ENCODE measurements at places on chromosomes 5 and 9.
A peak's percentile ranks its signal among the peaks of the same experiment; 100 is the strongest.

DNA sequence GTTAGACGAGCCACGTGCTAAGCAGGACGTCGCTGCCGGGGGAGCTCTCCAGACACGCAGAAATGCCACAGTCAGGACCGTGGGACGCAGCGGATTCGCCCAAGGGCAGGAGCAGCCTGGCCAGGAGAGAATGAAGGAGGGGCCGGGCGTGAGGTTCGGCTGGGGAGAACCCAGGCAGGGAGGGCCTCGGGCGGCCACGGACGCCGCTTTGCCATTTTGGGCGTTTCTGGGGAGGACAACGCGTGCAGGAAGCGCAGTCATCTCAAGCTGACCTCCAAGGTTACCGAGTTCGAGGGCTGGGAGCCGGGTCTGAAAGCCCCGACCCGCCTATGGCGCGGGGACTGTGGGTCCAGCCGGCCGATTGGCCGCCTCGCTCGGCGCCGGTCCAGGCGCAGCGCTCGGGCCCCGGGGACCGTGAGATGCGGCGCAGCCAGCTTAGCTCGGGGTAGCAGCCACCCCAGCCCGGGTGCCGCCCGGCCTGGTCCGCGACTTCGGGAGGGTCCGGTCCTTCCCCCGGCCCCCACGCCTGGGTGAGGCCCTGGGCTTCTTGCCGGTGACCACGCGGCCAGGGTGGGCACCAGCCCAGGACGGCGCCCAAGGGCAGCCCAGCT lies 760 bp upstream of the MAN1B1 start:
- DNase-seq: peak; percentile 65

- no peak for DNase-seq
Measured at GRCh38 chr5:97243353-97243752, 60.3 kb upstream of the RIOK2 start.

DNA sequence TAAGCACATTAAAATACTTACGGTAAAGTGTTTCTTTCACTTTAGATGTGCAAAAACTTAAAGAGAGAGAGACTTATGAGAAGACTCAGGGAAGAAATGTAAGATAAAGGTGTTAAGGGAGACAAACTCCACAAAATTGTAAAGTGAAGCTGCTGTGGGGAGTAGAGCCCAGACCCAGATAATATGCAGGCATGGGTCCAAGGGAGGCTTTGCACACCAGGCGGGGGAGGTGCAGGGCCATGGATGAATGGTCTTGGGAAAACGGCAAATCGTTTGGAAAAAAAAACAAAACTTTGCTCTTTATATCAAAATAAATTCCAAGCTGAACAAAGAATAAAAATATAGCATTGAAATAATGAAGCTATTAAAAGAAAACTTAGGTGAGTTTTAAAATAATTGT lies 9.1 kb downstream of the SYK start:
- no peak for DNase-seq

- no peak for DNase-seq
Measured at GRCh38 chr9:131090025-131090787, 6.1 kb upstream of the AIF1L start.

DNA sequence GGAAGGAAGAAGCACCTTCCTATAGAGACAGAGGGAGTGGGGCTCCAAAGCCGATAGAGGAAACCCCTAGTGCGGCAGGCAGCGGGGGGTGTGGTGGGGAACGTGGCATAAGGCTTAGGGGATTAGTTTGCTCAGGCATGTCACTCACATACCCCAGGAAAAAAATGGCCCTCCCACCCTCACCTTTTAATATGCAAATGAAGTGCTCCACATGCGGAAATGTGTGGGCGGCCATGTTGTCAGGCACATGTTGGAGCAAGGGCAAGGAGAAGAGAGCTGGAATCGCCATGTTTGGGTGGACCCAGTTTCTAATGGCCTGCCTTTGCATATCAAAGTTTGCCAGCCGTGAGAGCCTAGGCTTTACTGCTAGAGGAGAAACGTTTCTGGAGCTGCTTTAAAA lies 758.8 kb downstream of the NR2F1-AS1 start:
- DNase-seq: no peak

GRCh38 chr5:76999451-76999850 lies 30.8 kb upstream of the AGGF1 start:
- no peak for DNase-seq

GRCh38 chr5:174511714-174512253 lies 212.6 kb upstream of the MSX2 start:
- DNase-seq: no peak

- no peak for DNase-seq
Measured at GRCh38 chr5:58708456-58708855, 125.6 kb downstream of the RAB3C start.

GRCh38 chr5:160079753-160080152 lies 39.5 kb downstream of the PWWP2A start:
- DNase-seq: no peak

- no peak for DNase-seq
Measured at GRCh38 chr9:90943341-90943740, 141.7 kb downstream of the SYK start.

DNA sequence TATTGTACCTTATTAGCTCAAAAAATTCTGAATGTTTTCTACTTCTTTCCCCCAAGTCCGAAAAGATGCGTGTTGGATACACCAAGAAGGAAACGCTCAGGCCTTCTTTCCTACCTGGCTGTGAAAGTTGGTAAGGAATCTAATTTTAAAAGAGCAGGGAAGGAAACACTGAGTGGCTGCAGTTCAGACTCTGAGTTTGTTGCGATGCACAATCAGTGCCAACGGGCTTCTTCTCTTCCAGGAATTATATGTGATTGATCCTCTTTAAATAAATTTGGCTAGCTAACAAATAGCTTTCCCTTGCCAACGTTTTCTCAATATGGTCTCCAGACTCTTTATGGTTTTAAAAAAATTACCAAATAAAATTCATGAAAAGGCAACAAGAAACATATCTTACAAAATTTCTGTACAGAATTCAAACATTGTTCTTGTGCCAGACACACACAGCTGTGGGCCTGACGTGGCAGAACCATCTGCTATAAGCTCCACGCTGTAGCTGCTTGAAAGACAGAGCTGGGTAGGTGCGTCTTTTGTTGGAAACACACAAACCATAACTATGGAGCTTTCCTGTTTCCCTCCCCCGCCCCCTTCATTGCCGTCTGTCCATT lies 493.1 kb downstream of the ZNF608 start:
- no peak for DNase-seq

- DNase-seq: no peak
Measured at GRCh38 chr5:18216729-18217128, 582.5 kb downstream of the TAF11L14 start.

- DNase-seq: no peak
Measured at GRCh38 chr5:178941361-178941760, 363 bp downstream of the ZNF454 start.

GRCh38 chr5:59097712-59098111 lies 514.8 kb downstream of the RAB3C start:
- DNase-seq: no peak

DNA sequence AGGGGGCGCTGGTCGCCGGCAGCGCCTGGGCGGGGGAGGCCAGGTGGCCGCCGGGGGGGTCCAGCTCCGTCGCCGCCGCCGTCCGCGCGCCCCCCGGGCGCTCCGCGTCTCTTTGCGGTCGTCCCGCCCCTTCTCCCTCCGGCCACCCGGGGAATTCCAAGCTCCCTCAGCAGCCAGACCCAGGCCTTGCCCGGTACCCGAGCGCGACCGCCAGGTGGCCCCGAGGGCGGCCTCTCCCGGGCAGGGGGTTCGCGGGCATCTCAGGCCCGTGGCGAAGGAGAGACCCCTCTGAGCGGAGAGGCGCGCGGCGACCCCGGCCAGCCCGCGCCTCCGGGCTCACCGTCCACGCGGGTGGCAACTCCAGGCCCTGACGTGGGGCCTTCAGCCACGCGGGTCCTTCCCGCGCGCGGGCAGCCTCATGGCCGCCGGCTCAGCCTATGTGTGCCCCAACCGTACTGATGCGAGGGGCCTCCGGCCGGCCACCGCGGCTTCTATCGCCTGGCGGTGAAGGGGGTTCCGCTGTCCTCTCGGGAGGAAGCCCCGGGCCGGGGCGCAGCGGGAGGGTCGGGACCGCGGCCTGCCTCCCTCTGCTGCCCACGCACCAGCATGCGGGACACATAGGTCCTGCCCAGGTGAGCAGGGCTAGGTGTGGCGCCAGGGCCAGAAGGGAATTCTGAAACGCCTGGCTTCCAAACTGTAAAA lies 529 bp upstream of the NRARP start:
- no peak for DNase-seq

DNA sequence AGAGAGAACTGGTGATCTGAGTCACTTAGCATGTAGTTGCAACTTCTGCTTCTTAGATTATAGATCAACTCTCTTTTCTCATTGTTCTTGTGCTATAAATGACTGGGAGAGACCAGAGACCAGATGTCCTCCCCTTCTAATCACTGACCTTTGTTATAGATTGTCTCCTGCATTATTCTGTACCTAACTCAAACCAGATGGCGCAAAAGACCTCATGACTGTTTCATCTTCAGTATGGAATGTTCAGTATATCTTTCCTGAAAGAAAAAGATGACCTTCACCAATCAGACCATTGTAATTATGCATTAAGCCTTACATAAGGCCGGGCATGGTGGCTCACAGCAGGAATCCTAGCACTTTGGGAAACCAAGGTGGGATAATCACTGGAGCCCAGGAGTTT lies 30.5 kb upstream of the ADAM19 start:
- DNase-seq: no peak

DNA sequence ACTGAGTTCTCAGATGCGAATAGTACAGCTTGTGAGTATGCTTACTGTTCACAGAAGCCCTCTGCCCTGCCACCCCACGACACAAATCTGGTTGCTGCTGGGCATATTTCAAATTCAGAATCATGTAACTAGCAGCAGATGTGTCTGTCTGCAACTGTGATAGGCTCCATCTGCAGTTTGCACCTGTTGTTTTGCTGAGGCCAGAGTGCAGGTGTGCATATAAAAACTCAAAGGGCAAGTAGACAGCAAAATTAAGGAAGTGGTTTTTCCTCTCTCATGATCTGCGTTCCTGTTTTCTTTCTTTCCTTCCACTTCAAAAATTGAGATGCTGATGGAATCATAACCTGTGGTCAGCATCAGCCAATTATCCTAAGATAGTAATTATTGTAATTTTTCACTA lies 1000.5 kb downstream of the PTPRD start:
- no peak for DNase-seq

DNA sequence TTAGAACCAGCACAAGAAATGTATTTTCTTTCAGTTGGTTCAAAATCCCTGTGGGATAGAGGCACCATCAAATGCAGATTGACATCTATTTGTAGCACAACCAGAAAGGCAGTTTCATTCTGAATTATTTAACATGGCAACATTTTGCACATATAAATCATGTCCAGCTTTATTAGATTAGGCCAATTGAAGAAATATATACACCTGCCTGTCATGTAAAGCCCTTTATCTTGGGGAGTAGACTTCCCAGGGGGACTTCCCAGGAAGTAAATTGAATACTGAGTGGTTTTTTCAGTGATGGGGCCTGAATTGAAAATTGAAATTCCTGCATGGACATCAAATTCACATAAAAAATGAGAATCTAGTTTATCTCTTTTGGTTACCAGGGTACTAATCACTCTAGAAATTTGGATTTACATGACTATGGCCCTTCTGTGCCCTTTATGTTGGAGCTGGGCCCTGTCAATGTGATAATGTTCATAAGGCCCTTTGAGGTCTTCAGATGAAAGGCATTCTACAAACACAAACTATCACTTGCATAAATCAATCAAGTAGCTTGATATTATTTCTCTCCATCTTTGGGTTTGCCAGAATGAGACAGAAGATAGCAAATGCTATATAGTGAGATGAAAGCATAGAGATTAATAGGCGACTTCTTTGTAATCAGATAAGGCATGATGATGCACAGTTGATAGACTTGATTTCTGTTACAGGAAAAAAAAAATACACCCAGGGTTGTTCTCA lies 26.2 kb upstream of the ZNF608 start:
- no peak for DNase-seq

- DNase-seq: no peak
Measured at GRCh38 chr5:150112201-150113046, 26.1 kb upstream of the CSF1R start.

GRCh38 chr5:40381676-40382363 lies 297.9 kb upstream of the PTGER4 start:
- DNase-seq: no peak

DNA sequence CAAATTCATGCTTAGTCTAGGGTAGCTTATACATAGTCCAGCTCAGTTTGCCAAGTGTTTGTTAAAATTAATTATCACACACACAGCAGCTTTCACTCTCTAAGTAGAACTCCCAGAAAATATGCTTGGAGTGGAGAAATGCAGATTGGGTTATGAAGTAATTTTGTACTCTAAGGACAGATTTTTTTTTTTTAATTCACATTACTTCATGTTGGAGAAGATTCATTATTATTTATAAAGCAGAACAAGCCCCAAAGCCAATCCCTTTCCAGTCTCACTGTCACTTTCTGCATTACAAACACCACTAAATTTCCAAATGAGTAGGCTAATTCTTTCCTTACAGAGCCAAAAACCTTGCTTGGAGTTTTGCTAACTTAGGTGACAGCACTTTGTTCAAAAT lies 11.7 kb upstream of the C9orf72 start:
- DNase-seq: no peak

DNA sequence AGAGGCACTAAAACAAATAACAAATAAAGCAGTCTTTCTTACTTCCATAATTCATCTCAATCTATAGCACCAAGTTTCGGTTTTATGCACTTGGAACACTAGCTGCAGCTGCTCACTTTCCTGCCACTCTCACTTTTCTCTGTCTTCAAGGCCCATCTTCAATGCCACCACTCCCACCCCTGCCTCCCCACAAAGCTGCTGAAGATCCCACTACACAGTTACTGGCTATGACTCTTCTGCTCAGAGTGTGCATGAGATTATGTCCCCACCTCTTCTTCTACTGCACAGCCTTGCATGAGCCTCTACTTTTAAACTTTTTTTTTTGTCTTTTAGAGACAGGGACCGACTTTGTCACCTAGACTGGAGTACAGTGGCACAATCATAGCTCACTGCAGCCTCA lies 77.4 kb downstream of the SAXO1 start:
- DNase-seq: no peak

- DNase-seq: no peak
Measured at GRCh38 chr9:72193478-72193881, 44.2 kb downstream of the GDA start.

GRCh38 chr9:116141864-116142561 lies 11.6 kb upstream of the PAPPA start:
- DNase-seq: no peak

- no peak for DNase-seq
Measured at GRCh38 chr9:100465761-100466160, 7.2 kb upstream of the TMEFF1 start.

GRCh38 chr5:141412854-141413539 lies at the start of gene PCDHGA10:
TSS of gene PCDHGA10 (plus strand) at chr5:141412987. CDS start at chr5:141413176, 189 bp downstream.
- DNase-seq: peak; percentile 74

- peak; percentile 25 for DNase-seq
Measured at GRCh38 chr5:135534609-135535419, 950 bp downstream of the NEUROG1 start.

DNA sequence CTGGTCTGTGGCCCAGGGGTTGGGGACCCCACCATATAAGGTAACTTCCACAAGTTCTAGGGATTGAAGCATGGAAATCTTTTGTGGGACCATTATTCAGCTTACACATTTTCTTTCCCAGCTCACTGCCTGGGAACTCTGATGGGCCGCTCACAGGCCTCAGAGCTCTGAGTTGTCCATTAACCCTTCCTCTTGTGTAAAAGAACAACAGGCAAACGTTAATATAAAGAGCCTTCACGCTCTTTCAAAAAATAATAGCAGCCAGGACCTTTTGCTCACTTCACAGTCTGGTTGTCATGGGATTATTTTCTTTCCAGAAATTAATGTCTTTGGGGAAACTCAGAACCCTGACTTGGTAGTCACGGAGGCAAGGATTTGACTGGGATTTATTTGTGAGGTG lies 443.3 kb downstream of the AGTPBP1 start:
- DNase-seq: no peak

Data from activated CD4-positive, alpha-beta T cell treated with anti-CD3 and anti-CD28 coated beads for 36 hours (primary cell).